ENCODE measurements at places on chromosomes 11 and 22.

DNA sequence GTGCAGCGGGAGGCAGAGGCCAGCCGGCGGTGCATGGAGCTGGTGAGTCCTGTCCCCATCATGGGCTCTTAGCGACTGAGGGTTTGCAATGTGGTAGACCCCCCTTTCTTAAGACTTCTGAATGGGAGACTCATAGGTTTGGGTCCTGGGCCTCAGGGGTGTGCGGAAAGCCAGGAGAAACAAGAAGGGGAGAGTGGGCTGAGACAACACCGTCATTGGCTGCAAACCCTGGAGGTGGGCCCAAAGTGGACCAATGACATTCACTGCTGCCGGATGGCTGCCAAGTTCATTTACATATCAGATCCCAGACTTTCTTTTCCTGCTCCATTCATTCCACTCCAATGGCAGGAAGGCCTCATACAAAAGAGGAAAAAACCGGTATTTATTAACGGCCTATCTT lies 213.3 kb downstream of the MYO18B start:
- no peak for DNase-seq

- peak; percentile 36 for DNase-seq
Measured at GRCh38 chr11:114738954-114739353, 60.6 kb downstream of the NXPE2 start.

DNA sequence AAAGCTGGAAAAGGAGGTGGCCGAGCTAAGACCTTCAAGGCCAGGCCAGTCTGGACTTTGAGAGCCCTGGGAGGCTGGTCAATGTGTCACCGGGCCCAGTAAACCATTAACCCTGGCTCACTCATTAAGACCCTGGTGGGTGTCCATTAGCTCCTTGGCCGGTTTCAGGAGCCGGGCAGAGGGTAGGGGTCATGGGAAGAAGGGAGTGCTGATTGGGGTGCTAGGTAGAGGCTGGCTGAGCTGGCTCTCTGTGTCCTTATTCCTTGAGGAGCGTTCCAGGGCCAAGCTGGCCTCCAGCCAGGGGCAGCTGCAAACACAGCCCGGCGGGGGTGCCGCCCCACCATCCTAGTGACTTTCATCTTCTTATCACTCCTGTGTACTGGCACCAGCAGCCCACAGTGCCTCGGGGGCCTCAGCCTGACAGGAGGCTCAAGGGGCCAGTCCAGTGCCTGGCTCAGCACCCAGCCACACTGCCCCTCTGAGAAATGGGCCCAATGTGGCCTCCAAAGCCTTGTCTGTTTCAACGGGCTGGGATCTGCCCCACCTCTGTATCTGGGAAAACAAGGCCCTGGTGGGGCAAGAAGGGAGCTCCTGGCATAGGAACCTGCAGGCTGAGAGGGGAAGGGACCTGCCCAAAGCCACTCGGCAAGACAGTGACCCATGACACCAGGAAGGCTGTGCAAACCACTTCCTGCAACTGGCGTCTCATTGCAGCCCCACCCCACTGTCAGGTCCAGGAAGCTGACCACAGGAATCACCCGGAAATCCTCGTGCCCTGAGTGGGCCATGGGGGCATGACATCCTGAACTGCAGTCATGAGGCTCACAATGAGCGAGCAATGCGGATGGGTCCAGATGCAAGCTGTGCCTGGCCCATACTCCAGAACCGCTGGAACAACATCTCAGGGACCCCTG lies 15.1 kb upstream of the RGL4 start:
- peak; percentile 53 for DNase-seq

DNA sequence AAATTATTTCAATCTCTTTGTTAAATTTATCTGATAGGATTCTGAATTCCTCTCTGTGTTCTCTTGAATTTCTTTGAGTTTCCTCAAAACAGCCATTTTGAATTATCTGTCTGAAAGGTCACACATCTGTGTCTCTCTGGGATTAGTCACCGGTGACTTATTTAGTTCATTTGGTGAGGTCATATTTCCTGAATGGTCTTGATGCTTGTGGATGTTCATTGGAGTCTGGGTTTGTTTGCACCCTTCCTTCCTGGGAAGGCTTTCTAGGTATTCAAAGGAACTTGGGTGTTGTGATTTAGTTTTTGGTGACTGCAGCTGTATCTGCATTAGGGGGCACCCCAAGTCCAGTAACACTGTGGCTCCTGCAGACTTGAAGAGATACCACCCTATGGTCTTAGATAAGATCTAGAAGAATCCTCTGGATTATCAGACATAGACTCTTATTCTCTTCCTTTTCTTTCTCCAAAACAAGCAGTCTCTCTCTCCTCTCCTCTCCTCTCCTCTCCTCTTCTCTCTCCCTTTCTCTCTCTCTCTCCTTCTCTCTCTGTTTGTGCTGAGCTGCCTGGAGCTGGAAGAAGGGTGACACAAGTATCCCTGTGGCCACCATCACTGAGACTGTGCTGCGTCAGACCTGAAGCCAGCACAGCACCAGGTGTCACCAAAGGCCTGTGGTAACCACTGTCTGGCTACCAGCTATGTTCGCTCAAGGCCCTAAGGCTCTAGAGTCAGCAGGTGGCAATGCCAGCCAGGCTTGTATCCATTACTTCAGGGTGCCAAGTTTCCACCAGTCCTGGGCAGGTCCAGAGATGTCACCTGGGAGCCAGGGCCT lies 3.3 kb upstream of the HEPN1 start:
- peak; percentile 33 for DNase-seq

- DNase-seq: no peak
Measured at GRCh38 chr22:26845021-26845743, 187.8 kb downstream of the MIAT start.

DNA sequence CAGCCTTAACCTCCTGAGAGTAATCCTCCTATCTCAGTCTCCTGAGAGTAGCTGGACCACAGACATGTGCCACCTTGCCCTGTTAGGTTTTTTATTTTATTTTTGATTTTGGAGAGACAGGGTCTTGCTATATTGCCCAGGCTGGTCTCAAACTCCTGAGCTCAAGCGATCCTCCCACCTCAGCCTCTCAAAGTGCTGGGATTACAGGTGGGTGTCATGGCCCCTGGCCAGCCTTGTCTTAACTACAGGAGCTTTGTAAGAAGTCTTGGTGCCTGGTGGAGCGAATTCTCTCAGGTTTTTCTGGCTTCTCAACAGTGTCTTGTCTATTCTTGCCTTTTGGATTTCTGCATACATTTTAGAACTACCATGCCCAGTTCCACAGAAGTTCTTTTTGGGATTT lies 546.4 kb downstream of the TBC1D22A start:
- no peak for DNase-seq

DNA sequence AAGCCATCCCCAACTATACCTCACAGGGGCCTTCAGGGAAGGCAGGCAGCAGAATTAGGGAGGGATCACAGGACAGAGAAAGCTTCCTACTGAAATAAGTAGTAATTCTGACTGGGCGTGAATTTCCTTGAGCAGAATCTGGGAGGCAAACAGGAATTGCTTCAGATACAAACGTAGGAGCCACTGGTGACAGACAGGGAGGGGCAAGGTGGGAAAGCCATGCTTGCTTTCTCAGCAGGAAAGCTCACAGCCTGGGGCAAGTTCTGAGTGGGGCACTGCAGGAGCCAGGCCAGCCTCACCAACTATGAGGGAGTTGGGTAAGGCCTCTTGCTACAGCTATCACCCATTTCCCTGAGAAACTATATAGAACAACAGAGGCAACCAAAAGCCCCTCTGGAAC lies 43.6 kb downstream of the ARHGAP32 start:
- DNase-seq: no peak

DNA sequence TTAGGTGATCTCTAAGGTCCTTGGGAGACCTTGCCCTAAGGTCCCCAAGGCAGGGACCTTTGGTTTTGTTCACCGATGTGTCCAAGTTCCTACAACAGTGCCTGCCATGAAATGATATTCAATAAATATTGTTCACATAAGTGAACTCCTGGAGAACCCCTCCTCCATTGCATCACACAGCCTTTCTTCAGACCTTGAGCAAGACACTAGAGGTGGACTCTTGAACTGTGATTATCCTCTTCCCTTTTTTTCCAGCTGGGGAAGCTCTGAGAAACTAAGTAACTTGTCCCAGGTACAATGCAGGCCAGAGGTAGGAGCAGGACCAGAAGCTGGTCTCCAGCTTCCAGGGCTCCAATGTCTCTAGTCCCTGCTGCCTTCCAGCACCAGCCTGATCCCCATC lies 76.6 kb upstream of the LMO1 start:
- no peak for DNase-seq

DNA sequence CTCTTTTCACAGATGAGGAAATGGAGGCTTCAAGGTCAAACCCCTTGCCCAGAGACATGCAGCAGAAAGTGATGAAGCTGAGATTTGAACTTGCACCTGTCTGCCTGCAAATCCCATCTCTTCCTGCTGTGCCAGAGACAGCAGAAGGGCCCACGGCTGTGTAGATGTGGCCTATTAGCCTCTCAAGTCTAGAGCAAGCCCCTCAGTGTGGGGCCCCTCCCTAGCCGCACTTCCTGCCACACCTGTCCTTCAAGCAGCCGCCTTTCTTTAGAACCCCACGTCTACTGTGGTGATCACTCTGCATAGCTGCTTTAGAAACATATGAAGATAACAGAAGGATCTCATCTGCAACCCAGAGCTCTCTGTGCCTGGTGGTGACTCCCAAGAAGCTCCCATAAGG lies 41.2 kb upstream of the JAM3 start:
- no peak for DNase-seq

- DNase-seq: no peak
Measured at GRCh38 chr11:111632516-111633220, 30.4 kb downstream of the SIK2 start.

DNA sequence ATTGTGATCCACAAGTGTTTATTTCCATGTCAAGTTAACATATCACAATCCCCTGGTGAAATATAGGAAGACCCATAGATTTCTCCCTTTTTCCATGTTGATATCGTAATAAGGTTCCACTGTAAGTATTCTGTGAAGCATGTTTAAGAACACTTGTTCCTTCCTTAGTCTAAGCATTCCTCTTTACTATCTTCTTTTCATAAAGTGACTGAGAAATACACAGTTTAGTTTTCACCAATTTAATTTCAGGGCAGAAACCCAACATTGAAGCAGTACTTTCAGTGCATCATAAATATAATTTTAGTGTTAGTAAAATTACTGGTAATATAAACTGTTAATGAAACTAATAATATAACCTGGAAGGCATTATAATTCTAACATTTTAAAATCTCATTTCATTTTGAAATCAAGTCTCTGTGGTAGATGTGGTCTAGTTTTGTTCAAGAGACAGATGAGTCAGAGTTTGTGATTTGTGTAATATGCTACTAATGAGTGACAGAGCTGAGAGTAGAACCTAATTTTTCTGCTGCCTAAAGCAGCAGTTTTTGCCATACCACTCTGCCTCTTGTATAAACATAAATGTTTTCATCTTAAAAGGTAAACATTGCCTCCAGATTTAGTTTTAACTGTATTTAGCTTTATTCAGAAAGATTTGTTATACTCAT lies 79.4 kb downstream of the ATM start:
- peak; percentile 34 for DNase-seq

DNA sequence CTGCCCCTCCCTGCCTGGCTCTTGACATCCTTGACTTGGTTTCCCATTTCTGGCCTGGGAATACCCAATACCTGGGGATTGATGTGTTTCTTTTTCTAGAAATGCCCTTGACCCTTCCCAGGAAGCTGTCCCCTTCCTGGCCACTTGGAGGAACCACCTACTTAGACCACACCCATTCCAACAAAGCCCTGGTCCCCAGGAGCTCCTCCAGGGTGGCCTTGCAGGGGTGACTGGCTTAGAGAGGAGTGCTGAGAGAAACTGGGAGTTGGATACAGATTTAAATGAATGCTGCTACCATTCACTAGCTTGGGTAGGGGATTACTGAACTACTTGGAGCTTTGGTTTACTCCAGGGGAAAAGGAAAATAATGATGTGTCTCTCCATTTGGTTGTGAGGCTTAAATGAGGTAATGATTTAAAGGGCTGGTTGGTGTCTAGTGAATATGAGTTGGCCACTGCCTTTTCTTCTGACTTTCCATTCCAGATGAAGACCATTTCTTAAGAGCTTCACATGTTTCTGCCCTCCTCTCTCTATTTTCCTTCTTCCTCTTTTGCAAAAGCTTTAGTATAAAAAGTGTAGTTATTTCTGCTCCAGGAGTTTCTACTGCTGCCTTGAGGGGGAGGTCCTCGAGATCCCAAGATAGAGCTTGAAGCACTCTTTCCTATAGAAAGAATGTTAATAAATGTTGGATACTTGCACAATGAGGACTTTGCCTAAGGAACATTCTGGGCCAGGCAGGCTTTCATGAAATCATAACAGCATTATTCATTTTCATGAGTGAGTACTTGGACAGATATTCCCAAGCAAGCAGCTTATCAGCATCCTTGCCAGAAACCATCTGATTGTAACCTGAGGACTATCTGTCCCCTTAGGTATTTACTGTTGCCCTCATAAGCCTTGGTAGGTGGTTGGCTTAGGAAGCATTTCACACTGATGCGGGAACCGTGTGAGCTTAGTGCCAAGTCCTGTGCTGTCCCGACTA lies 22.4 kb downstream of the PANX1 start:
- no peak for DNase-seq

DNA sequence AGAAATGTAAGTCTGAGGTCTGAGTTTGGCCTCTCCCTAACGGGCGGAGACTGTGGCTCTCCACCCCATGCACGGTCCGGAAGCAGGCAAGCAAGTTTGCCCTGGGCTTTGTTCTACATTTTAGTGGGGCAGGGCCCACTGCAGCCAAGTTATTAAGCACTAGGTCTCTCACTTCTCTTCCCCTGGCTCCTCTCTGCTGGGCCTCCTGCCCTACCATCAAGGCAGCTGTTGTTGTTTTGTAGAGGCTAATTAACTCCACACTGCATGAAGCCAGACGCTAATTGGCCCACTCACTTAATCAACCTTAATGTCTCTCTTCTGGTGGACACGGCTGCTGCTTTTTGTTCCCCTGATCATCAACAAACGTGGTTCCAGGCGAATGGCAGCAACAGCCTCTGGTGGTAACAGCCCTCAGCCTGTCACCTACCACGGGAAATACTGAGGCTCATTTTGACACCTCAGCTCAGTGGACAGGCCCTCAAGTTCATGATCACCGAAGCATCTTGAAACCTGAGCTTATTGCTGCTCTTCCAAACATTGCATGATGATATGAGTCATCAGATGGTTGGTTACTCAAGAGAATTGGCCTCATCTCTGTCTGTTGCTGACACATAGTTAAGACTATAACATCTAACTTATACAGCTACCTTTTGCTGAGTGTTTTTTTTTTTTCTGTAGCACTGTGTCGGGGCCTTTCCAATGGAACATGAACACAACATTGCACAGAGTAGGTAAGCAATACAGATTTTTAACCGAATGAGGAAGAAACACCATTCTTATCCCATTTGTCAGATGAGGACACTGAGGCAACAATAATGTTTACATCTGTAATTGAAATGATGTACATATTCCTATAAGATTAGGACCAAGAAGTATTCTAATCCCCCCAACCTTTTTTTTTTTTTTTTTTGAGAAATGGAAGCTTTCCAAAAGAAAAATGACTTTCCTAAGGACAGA lies 20.8 kb upstream of the LMO2 start:
- DNase-seq: peak; percentile 76

GRCh38 chr22:37804881-37805809 lies 2.6 kb upstream of the GCAT start:
- DNase-seq: peak; percentile 84

DNA sequence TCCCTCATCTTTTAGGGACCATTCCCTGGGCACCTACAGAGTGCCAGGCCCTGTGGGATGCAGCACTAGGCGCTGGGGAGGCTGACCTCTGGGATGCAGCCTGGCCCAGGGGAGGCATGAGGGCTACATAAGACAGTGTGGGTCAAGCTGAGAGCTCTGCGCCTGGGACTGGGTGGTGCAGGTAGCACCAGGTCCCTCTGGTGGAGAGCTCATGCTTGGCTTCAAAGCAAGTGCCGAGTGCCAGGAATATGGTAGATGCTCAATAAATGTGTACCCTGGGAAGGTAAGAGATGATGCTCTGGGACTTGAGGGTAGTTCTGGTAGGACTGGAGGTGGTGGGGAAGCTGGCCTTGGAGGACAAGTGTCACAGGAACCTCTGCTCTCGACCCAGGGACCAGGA lies 2.0 kb upstream of the MPPED1 start:
- DNase-seq: no peak
